ENCODE measurements at places on chromosomes 5 and 9. TPM values are rescaled to one million over a fixed set of nuclear protein-coding genes. Genes with fewer than 3 reads are reported as not detected.
A peak's percentile ranks its signal among the peaks of the same experiment; 100 is the strongest.

Gene FBLL1
- total RNA-seq = 0.58 TPM

Gene IL31RA
- total RNA-seq = not detected

Gene C9orf50
- total RNA-seq = not detected

Gene NUTM2G
- not detected for total RNA-seq

Gene FREM1
- 1.5 TPM for total RNA-seq

Gene WNT8A
- not detected for total RNA-seq

Gene KCNV2
- total RNA-seq = not detected

Gene COL23A1
- total RNA-seq = 0.37 TPM

Gene SPATA31D4
- not detected for total RNA-seq

Gene MSX2
- 0.88 TPM for total RNA-seq

GRCh38 chr9:125549465-125549871 lies 157.5 kb downstream of the MAPKAP1 start:
- peaks cover 7% of the 10 kb centered on the region for H3K4me1 ChIP-seq
- no peak overlapping the region for H3K4me3 ChIP-seq
- H3K27me3 ChIP-seq = no peaks in the 10 kb centered on the region
- H3K36me3 ChIP-seq = no peaks in the 10 kb centered on the region
- H3K27ac ChIP-seq = no peak overlapping the region

GRCh38 chr5:38379350-38379937 lies 121.1 kb downstream of the EGFLAM start:
- no peaks in the 10 kb centered on the region for H3K4me1 ChIP-seq
- no peak overlapping the region for H3K4me3 ChIP-seq
- H3K36me3 ChIP-seq = no peaks in the 10 kb centered on the region
- no peak overlapping the region for H3K27ac ChIP-seq

- no peaks in the 10 kb centered on the region for H3K4me1 ChIP-seq
- no peak for DNase-seq
- no peak overlapping the region for H3K27ac ChIP-seq
- H3K36me3 ChIP-seq = no peaks in the 10 kb centered on the region
These were observed 743.9 kb downstream of the NR2F1-AS1 start for GRCh38 chr5:92836855-92837755.

- DNase-seq = no peak
- H3K4me1 ChIP-seq = no peaks in the 10 kb centered on the region
- no peak overlapping the region for H3K27ac ChIP-seq
- no peak overlapping the region for H3K4me3 ChIP-seq
- H3K27me3 ChIP-seq = no peaks in the 10 kb centered on the region
- no peaks in the 10 kb centered on the region for H3K36me3 ChIP-seq
These were observed 1060.1 kb downstream of the PTPRD start for GRCh38 chr9:9552665-9553064.

- no peaks in the 10 kb centered on the region for H3K27me3 ChIP-seq
- H3K27ac ChIP-seq = no peak overlapping the region
- H3K36me3 ChIP-seq = no peaks in the 10 kb centered on the region
- H3K4me3 ChIP-seq = no peak overlapping the region
These were observed 526.0 kb downstream of the CDH18 start for GRCh38 chr5:19462019-19462418.

GRCh38 chr5:16819522-16820167 lies 116.4 kb downstream of the MYO10 start:
- no peaks in the 10 kb centered on the region for H3K36me3 ChIP-seq
- H3K27ac ChIP-seq = no peak overlapping the region
- DNase-seq = no peak
- H3K27me3 ChIP-seq = no peaks in the 10 kb centered on the region
- H3K4me1 ChIP-seq = no peaks in the 10 kb centered on the region

- DNase-seq = no peak
- no peaks in the 10 kb centered on the region for H3K4me1 ChIP-seq
- no peak overlapping the region for H3K27ac ChIP-seq
These were observed 36.3 kb upstream of the EBF1 start for GRCh38 chr5:159135896-159136531.

DNA sequence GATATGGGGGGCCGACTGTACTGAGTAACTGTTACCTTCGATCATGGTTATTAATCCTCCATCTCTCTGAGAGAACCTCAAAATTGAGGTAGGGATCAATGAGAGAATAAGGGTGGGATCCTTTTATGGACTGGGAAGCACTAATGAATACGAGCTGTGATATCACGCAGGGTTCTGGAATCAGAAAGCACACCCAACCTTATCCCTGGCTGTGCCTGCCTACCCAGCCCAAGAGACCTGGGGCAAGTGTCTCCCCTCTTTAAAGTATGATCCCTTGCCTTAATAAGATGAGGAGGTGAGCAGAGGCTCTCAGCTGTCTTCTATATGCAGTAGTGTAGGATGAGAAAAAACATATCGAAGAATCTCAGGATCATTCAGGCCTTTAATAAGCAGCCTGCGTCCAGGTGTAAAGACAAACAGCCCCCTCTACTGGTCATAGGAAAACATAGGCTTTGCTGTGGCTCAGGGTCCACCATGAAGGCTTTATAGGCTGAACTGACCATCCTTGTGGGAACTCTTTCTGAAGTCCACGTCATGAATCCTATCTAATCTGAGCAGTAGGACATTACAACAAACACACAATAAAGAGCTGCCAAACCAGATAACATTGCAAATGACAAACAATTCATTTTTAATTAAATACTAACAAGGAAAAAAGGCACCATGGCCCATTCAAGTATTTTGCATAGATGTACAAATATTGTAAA lies 16.8 kb downstream of the NIPAL4 start:
- no peaks in the 10 kb centered on the region for H3K36me3 ChIP-seq
- no peak overlapping the region for H3K27ac ChIP-seq
- H3K4me3 ChIP-seq = no peak overlapping the region
- H3K4me1 ChIP-seq = no peaks in the 10 kb centered on the region

- no peaks in the 10 kb centered on the region for H3K27me3 ChIP-seq
- no peak for DNase-seq
- H3K36me3 ChIP-seq = no peaks in the 10 kb centered on the region
These were observed 25.8 kb upstream of the MED10 start for GRCh38 chr5:6404129-6404528.

DNA sequence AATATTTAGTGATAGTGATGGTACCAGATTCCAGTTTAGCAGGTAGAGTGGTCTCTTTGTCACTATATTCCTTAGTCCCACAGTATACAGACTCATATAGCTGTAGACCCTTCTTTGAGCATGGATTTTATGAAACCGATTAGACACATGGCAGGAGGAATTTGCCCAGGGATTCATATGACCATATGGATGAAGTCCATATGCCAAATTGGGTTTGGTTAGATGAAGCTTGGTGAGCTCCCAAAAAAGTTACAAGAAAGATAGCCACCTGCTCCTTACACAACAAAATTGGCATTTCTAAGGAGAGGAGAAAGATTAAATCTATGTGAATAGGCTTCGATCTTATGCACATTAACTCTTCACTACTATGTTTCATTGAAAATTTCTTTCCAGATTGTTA lies 211.4 kb downstream of the CWC27 start:
- H3K36me3 ChIP-seq = no peaks in the 10 kb centered on the region
- H3K4me1 ChIP-seq = no peaks in the 10 kb centered on the region
- H3K4me3 ChIP-seq = no peak overlapping the region
- DNase-seq = no peak
- no peak overlapping the region for H3K27ac ChIP-seq

- no peaks in the 10 kb centered on the region for H3K27me3 ChIP-seq
- peak; percentile 51 for DNase-seq
- peak overlapping the region; percentile 48 for H3K27ac ChIP-seq
- H3K4me1 ChIP-seq = peaks cover 6% of the 10 kb centered on the region
- no peaks in the 10 kb centered on the region for H3K36me3 ChIP-seq
These were observed 8.4 kb downstream of the GNAQ start for GRCh38 chr9:78023003-78023741.

GRCh38 chr9:29773676-29774075 lies 2200.4 kb upstream of the C9orf72 start:
- H3K4me3 ChIP-seq = no peak overlapping the region
- no peaks in the 10 kb centered on the region for H3K36me3 ChIP-seq
- H3K27me3 ChIP-seq = no peaks in the 10 kb centered on the region

- H3K4me3 ChIP-seq = no peak overlapping the region
- DNase-seq = peak; percentile 36
- no peaks in the 10 kb centered on the region for H3K27me3 ChIP-seq
These were observed 210.2 kb downstream of the DAB2IP start for GRCh38 chr9:121861501-121862180.

GRCh38 chr5:33482335-33482734 lies 41.6 kb downstream of the TARS1 start:
- H3K36me3 ChIP-seq = no peaks in the 10 kb centered on the region
- no peaks in the 10 kb centered on the region for H3K4me1 ChIP-seq
- no peak for DNase-seq
- no peak overlapping the region for H3K27ac ChIP-seq
- H3K4me3 ChIP-seq = no peak overlapping the region

DNA sequence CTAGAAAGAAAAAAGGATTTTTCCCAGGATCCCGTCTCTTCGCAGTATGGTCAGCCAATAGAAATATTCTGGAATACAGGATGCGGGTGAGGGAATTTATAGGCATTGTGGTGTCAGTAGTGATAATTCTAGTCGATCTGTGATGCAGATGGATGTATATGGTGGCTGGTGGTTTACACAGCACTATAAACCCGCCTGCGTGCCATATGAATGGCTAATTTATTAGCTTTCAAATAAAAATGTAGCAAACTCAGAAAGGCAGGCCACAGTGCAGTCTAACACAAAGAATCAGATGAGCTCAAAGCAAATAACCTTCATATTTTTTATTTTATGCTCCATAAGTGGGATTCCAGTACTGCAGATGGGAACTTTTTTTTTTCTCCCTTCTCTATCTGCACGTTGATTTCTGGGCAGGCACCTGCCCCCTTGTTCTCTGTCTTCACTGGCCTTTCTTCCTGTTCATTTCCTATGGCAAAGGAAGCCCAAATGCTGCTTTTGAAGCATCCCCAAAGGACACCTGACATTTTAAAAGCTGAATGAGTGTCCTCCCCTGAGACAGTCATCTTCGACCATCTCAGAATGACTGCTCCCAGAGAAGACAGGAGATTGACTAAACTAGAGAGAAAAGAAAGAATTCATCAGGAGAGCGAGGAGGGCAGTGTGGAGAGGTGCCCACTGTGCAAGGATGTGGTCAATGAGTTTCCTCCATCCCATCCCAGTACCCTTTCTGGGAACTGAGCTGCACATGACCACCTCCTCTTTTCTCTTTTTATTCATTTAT lies 52.1 kb downstream of the SEMA6A start:
- DNase-seq = no peak
- H3K4me1 ChIP-seq = peaks cover 9% of the 10 kb centered on the region
- H3K27me3 ChIP-seq = no peaks in the 10 kb centered on the region

DNA sequence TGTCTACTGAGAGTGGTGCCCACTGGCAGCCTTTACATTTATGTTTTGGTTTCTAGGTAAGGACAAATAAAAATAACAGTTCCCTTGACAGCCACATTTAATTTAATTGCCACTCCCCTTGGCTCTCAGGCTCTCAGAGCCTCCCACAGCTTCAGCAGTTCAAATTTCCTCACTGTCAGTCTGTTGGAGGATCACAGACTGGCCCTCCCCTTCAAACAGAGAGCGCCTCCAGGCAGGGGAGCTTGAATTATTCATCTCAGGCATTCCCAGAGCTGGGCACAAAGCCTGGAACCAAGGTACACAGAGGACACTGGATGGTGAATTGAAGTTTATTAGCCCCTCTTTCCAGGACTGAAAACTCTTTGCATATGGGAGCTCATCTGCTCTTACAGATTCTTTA lies 407.7 kb downstream of the SPOCK1 start:
- no peaks in the 10 kb centered on the region for H3K36me3 ChIP-seq
- H3K4me1 ChIP-seq = no peaks in the 10 kb centered on the region
- no peak overlapping the region for H3K4me3 ChIP-seq
- H3K27me3 ChIP-seq = no peaks in the 10 kb centered on the region

GRCh38 chr5:53161876-53162275 lies 52.3 kb upstream of the MOCS2 start:
- no peak overlapping the region for H3K27ac ChIP-seq
- no peak overlapping the region for H3K4me3 ChIP-seq
- H3K27me3 ChIP-seq = no peaks in the 10 kb centered on the region
- no peaks in the 10 kb centered on the region for H3K4me1 ChIP-seq

DNA sequence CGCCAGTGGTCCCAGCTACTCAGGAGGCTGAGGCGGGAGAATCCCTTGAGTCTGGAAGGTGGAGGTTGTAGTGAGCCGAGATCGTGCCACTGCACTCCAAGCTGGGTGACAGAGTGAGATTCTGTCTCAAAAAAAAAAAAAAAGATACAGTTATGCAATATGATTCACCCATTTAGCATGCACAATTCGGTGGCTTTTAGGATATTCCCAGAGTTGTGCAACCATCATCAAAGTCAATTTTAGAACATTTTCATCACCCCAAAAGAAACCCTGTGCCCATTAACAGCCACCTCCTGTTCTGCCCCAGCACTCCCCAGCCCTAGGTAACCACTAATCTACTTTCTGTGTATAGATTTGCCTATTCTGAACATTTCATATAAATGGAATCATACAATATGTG lies 4.3 kb upstream of the DHFR start:
- no peak for DNase-seq
- H3K27me3 ChIP-seq = no peaks in the 10 kb centered on the region
- H3K27ac ChIP-seq = no peak overlapping the region
- H3K36me3 ChIP-seq = no peaks in the 10 kb centered on the region
- no peaks in the 10 kb centered on the region for H3K4me1 ChIP-seq

GRCh38 chr5:150309101-150309885 lies 6.6 kb upstream of the ARSI start:
- H3K27me3 ChIP-seq = no peaks in the 10 kb centered on the region
- H3K27ac ChIP-seq = no peak overlapping the region
- no peak overlapping the region for H3K4me3 ChIP-seq
- no peaks in the 10 kb centered on the region for H3K4me1 ChIP-seq

- no peak overlapping the region for H3K27ac ChIP-seq
- no peaks in the 10 kb centered on the region for H3K36me3 ChIP-seq
- H3K4me1 ChIP-seq = no peaks in the 10 kb centered on the region
- H3K27me3 ChIP-seq = no peaks in the 10 kb centered on the region
- no peak for DNase-seq
These were observed 130.5 kb downstream of the ST8SIA4 start for GRCh38 chr5:100772548-100772947.

GRCh38 chr5:95414451-95414850 lies 23.3 kb downstream of the FAM81B start:
- no peaks in the 10 kb centered on the region for H3K27me3 ChIP-seq
- H3K27ac ChIP-seq = no peak overlapping the region
- no peaks in the 10 kb centered on the region for H3K36me3 ChIP-seq
- H3K4me3 ChIP-seq = no peak overlapping the region
- H3K4me1 ChIP-seq = no peaks in the 10 kb centered on the region

DNA sequence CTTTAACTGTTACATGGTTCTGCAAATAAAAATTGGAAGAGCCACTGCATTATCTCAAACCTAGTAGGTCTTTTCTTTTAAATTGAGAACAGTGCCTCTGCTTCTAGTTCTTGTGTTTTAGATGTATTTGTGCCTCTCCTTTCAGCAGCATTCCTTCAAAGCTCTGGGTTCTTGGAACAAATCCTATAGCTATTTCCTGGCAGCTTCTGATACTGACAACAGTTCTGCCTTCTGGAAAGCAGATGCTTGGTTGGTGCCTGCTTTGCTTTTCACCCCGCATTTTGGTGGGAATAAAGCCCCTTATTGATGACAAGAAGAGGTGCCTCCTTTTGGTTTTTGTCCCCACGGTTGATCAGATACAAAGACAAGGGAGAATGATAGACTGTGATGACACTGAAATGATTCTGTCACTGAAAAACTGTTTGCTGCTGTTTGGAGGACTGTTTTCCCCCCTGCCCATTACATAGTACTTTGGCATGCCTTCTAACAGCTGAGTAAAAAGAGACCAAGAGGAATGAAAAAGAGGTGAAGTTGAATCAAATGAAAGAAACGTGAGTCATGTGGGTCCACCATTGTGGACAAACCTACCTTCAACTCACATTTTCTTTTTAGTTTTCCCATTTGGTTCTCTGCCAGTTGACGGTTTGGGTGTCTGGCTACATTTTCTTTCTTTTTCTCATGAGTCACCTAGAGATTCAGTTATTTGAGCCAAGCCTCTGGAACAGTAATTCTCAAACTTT lies 5.6 kb downstream of the PTCD2 start:
- no peak overlapping the region for H3K27ac ChIP-seq
- H3K36me3 ChIP-seq = no peaks in the 10 kb centered on the region
- H3K4me3 ChIP-seq = no peak overlapping the region
- no peak for DNase-seq
- H3K4me1 ChIP-seq = peaks cover 5% of the 10 kb centered on the region

Measured in colonic mucosa (tissue), 4 donors.